Esophagus mucosa (tissue), 1 donor: ENCODE measurements at places on chromosomes 2 and 18.

- no peak for ATAC-seq
These were observed 105.9 kb downstream of the SOX11 start for GRCh38 chr2:5798084-5798483.

DNA sequence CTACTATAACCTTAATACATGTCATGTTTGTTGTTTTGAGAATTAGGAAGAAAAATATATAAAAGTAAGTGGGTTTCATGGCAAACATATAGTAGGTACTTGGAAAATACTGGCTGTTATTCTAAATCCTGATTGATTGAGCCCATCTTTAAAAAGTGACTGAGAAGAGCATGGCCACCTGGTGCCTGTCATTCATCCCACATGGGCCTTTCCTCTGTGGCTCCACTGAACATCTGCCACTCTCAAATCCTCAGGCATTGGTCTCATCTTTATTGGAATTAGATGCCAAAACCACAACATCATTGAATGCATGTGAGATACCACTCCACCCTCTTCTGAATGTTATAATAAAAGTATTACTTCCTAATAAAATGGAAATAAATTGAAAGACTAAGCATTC, 101.6 kb upstream of the TTN start:
- ATAC-seq: no peak

DNA sequence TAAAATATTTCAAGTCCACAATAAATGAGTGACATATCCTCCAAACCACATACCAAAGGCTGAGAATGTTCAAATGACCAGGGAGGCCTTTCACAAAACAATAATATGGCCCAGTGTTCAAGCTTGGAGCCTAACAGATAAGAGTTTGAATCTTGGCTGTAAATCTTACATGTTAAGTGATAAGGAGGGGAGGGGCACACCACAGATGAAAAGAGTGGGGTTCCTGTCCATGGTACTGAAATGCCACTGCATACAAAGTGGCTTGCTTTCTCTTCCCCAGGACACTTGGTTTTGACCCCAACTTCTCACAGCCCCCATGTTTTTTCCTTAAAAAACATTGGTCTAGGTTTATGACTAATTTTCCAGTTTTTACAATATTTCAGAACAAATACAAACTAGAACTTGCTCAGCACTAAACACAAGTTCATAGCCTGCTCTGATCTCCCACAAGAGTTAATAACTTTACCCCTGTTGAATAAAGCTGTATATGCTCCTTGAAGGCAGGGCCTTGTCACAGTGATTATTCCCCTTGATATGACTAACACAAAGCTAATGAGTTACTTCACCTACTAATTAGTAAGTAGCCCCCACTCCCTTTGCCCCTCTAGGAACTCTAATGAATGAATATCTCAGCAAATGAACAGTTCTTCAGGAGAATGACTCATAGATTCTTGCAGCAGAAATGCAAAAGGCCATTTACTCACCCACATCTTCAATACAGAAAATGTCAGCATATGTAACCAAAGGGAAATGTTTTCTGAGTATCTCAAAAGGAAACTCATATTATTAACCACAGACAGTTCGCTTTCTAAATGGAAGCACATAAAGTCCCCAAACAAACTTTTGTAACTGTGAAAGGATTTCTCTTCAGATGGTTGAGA, 142.2 kb downstream of the SATB2 start:
- no peak for ATAC-seq

DNA sequence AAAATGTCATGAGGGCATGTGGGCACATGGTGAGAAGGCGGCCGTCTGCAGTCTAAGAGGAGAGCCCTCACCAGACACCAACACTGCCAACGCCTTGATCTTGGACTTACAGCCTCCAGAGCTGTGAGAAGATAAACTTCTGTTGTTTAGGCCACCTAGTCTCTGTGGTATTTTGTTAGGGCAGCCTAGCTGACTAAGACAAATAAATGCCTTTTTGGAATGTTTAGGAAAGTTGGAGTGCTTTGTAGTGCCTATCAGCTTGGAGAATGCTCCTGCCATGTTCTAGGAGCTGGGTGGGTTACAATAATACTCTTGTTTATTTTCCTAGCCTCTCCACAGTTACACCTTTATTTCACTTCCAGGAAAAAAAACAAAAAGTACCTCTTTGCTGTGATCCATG, 92.0 kb downstream of the SPP2 start:
- ATAC-seq: no peak

DNA sequence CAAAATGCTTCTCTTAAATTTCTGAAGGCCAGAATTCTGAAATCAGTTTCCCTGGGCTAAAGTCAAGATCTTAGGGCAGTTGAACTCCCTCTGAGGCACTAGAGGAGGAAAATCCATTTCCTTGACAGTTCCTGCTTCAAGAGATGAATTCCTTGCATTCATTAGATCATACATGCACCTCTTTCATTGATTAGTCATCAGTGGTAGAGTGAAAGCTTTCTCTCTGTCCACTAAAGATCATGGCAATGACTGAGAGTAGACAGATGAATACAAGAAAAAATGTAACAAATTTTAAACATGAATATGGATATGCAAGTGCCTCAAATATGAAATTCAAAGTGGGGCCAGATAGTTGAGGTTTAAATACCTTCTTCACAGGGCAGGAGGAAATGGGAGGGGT, 693.4 kb upstream of the TMEFF2 start:
- ATAC-seq: no peak

DNA sequence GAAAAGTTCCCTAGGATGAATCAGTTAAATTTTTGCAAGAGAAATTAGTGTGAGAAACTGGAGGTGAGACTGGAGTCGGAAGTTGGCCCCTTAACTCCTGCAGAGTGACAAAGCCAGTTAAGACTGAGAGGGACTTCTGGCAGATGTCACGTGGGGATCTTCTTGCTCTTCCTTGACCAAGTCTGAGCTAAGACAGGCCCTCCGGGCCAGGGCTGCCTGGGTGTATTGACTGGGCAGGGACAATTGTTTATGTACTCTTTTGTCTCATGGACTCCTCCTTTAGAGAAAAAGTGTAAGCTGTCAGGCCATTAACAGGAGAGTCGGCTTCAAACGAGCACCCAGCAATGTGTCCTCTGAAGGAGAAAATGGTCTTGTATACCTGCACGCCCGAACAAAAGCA, 48.6 kb upstream of the RALBP1 start:
- no peak for ATAC-seq

DNA sequence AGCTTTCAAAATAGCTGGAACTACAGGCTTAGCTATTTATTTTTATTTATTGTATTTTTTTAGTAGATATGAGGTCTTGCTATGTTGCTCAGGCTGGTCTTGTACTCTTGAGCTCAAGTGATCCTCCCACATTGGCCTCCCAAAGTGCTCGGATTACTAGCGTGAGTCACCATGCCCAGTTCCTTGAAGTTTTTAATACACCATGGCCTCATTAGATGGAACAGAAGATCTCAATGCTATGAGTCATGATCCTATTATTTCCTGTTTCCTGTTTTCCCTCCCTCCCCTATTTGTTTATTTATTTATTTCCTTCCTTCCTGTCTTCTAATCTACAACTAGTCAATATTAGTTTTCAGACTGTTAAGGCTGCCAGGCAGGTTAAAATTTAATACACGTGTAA, 309.0 kb downstream of the CMPK2 start:
- no peak for ATAC-seq

- ATAC-seq: no peak
These were observed 81.0 kb downstream of the TPO start for GRCh38 chr2:1494257-1494656.

- ATAC-seq: peak; percentile 57
These were observed 367 bp downstream of the TGFA start for GRCh38 chr2:70553334-70553583.

DNA sequence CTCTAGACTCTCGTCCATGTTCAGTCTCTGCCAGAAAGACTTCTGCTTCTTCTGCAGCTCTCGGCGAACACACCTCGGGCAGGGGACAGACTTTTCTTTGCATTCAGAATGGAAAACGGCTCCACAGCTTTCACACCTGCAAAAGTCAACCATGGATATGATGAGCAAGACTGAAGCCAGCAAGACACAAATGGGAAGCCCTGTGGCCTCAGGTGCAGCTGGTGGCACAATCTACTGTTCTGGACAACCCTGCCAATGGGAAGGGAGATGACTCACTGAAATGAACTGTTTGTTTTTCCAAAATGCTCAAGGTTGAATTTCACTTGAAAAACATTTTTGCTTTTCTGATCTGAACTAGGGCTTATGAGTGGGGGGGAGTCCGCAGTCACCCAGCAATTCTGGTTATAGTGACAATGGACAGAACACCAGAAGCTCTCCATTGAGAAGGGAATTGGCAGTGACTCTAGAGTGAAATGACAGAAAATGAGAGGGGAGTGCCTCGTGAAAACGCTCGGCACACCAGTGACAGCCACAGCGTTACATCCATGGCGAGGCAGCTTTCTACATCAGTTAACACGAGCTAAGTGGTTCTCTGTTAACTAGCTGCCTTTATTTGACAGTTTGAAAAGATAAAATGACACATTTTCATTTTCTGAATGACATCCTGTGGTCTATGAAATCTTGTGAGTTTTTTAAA, 58.8 kb upstream of the FZD5 start:
- ATAC-seq: peak; percentile 45

DNA sequence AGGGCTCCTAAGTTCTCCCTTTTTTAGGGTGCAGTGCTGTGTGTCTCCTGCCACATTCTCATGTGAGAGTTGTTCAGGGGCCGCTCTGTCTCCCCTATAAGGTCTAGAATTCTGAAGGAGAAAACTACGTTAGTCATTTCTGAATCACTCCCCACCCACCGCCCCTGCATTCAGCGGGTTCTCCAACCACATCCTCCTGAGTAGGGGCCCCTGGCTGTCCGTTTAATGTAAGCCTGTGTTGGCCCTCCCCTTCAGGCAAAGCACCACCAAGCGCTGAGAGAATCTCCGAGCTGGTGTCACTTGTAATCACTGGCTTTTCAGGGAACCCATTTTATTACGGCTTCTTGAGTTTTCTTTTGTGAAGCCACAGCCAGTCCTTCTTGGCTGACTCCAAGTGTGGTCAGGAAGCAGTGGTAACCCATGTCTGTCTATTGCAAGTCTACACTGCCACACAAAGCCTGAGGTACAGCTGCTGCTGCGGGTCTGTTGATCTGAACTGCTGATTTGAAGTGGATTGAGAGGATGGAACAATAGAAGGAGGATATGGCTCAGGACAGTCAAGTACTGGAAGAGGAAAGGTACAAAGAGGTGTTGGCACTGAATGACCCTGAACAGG, 16.9 kb downstream of the LCT start:
- ATAC-seq: no peak

DNA sequence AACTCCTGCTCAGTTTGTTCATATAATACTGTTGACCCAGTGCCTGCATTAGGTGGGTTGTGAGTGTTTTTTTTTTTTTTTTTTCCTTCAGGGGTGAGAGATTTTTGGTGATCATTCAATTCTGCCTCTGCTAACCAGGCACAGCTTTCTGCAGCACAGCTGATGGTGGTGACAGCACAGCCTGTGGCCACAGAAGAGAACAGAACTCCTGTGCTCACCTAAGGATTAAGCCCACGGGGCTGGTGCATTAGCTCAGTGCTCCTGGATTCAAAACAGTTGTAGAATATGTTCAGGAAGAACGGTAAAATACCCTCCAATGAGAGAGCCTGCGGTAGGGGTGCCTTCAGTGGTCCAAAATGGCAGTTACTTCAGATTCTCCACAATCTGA, 42.0 kb downstream of the PKP4 start:
- ATAC-seq: no peak

DNA sequence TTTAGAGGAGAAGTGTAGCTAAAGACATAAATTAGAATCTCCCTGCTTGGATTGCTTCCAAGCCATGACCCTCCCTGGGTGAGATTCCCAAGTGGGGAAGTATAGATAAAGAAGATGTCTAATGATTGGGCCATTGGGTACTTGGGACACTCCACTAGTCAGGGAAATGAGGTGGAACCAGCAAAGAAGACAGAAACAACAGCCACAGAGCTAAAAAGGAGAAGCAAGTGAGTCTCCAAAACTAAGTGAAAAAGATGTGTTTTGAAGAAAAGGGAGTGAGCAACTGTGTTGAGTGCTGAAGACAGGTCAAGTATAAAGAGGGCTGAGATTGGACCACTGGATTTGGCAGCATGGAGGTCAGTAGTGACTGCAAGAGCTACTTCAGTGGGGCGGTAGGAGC, 276.7 kb upstream of the STON1 start:
- ATAC-seq: no peak
